ENCODE measurements at places on chromosomes 4 and X.

- H3K27me3 ChIP-seq, result no peaks in the 10 kb centered on the region
- no peak overlapping the region for H3K4me3 ChIP-seq
- peaks cover 8% of the 10 kb centered on the region for H3K36me3 ChIP-seq
Measured at GRCh38 chr4:110193822-110194761, 4.3 kb downstream of the ELOVL6 start.

DNA sequence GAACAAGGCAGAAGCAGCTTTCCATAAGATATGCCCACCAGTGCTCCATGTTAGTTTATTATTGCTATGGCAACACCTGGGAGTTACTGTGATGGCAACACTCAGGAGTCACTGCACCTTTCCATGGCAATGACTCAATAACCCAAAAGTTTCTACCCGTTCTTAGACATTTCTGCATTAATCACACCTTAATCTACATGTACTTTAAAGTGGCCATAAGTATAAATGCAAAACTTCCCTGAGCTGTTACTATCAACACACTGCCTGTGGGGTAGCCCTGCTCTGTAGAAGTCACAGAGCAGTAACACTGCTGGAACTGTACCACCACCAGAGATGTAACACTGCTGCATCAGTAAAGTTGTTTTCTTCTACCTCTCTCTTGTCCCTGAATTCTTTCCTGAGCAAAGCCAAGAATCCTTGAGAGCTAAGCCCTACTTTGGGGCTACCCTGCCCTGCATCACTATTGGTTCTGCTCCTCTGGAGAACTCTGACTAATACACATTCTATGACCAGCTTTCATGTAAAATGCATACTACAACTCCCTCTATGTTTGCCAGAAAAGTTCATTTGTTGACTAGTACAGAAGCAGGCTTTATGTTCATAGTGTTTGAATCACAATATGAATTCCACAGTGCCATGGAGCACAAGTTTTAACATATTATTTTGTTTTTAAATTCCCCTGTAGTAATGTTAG, 43.5 kb upstream of the GPR174 start:
- peaks cover 2% of the 10 kb centered on the region for H3K36me3 ChIP-seq
- H3K4me1 ChIP-seq, result peaks cover 26% of the 10 kb centered on the region
- H3K27ac ChIP-seq, result peak overlapping the region; percentile 5
- DNase-seq, result no peak

DNA sequence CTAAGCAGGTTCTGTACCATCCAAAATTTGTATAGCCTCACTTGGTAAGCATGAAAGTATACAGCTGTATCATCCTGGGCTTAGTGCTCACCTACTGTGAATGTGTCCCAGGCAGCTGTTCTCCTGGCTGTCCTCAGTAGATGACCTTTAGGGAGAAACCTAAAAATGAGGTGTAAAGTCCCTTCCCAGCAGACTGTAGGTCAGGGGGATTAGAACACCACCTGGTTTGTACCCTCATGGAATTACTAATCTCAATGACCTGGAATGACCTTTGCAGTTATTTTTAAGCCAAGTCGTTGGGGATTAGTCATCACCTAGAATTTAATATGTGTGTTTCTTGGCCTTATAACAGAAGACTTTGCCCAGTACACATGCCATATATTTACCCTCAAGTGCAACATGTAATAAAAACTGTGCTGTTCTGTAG, 39.1 kb upstream of the MBTPS2 start:
- no peak overlapping the region for H3K27ac ChIP-seq
- DNase-seq, result no peak
- H3K4me3 ChIP-seq, result no peak overlapping the region
- no peaks in the 10 kb centered on the region for H3K4me1 ChIP-seq
- peaks cover 8% of the 10 kb centered on the region for H3K27me3 ChIP-seq

GRCh38 chrX:11540532-11541377, 125.0 kb downstream of the ARHGAP6 start:
- no peak overlapping the region for H3K4me3 ChIP-seq
- H3K36me3 ChIP-seq, result no peaks in the 10 kb centered on the region
- DNase-seq, result no peak
- H3K4me1 ChIP-seq, result no peaks in the 10 kb centered on the region
- H3K27ac ChIP-seq, result no peak overlapping the region
- no peaks in the 10 kb centered on the region for H3K27me3 ChIP-seq

DNA sequence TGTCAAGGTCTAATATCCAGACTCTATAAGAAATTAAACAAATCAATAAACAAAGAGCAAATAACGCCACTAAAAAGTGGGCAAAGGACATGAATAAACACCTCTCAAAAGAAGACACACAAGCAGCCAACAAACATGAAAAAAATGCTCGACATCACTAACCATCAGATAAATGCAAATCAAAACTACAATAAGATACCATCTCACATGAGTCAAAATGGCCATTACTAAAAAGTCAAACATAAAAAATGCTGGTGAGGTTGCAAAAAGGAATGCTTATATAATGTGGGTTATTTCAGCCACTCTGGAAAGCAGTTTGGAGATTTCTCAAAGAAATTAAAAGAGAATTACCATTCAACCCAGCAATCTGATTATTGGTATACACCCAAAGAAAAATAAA, 481.1 kb downstream of the STPG2 start:
- H3K27me3 ChIP-seq, result no peaks in the 10 kb centered on the region
- H3K4me1 ChIP-seq, result no peaks in the 10 kb centered on the region
- H3K27ac ChIP-seq, result no peak overlapping the region
- DNase-seq, result no peak
- no peaks in the 10 kb centered on the region for H3K36me3 ChIP-seq

DNA sequence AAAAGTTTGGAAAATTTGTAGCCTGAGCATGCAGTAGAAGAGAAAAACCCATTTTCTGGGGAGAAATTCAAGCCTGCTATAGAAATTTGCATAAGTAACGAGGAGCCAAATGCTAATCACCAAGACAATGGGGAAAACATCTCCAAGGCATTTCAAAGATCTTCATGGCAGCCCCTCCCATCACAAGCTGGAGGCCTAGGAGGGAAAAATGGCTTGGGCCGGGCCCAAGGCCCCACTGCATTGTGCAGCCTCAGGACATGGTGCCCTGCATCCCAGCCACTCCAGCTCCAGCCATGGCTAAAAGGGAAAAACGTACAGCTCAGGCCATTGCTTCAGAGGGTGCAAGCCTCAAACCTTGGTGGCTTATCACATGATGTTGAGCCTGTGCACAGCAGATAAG, 87.7 kb downstream of the SHROOM4 start:
- no peaks in the 10 kb centered on the region for H3K36me3 ChIP-seq
- H3K27ac ChIP-seq, result no peak overlapping the region

- no peak overlapping the region for H3K27ac ChIP-seq
- DNase-seq, result no peak
- no peak overlapping the region for H3K4me3 ChIP-seq
- H3K27me3 ChIP-seq, result no peaks in the 10 kb centered on the region
Measured at GRCh38 chrX:153845195-153845594, 14.9 kb upstream of the PDZD4 start.

- no peak for DNase-seq
- H3K36me3 ChIP-seq, result no peaks in the 10 kb centered on the region
Measured at GRCh38 chr4:5465956-5466355, 242.4 kb downstream of the EVC2 start.

- no peak overlapping the region for H3K27ac ChIP-seq
- no peaks in the 10 kb centered on the region for H3K4me1 ChIP-seq
- no peak overlapping the region for H3K4me3 ChIP-seq
- no peak for DNase-seq
- no peaks in the 10 kb centered on the region for H3K36me3 ChIP-seq
Measured at GRCh38 chr4:106268786-106269185, 47.2 kb downstream of the TBCK start.

DNA sequence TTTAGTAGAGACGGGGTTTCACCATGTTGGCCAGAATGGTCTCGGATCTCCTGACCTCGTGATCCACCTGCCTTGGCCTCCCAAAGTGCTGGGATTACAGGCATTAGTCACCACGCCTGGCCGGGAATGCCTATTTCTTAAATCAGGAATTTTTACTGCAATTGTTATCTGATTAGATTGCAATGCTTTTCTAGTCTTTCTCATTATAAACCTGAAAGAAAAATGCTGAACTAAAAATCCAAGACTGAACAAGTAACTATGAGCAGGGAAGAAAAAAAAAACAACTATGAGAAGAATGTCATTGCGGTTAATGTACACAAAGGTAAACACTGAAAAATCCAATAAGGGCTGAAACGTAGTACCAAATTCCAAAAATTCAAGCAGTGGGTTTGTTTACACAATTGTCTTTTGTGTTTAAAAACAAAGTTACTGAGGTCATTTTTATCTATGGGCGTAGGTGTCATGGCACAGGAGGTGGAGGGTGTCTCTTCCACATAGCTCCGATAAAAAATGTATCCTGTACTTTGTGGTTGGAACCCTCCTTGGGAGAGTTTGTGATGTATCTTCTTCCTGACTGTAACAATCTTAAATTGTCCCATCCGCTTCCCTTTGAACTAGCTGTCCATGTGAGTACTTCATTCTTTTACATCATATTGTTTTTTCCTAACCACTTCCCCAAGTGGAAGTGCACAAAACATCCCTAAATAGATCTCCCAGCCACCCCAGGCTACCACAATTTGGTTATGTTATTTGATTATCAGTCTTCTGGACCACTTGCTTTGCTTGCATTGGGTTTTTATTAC, 11.1 kb upstream of the TMEM156 start:
- H3K27ac ChIP-seq, result peak overlapping the region; percentile 87
- DNase-seq, result no peak
- no peaks in the 10 kb centered on the region for H3K27me3 ChIP-seq
- peaks cover 30% of the 10 kb centered on the region for H3K4me1 ChIP-seq

GRCh38 chr4:30939069-30939468, 218.9 kb downstream of the PCDH7 start:
- H3K36me3 ChIP-seq, result no peaks in the 10 kb centered on the region
- no peak for DNase-seq
- no peaks in the 10 kb centered on the region for H3K27me3 ChIP-seq
- no peak overlapping the region for H3K27ac ChIP-seq
- H3K4me1 ChIP-seq, result no peaks in the 10 kb centered on the region

- no peak overlapping the region for H3K27ac ChIP-seq
- no peak for DNase-seq
- no peaks in the 10 kb centered on the region for H3K4me1 ChIP-seq
- H3K36me3 ChIP-seq, result no peaks in the 10 kb centered on the region
Measured at GRCh38 chr4:144421839-144422565, 224.0 kb upstream of the HHIP start.

DNA sequence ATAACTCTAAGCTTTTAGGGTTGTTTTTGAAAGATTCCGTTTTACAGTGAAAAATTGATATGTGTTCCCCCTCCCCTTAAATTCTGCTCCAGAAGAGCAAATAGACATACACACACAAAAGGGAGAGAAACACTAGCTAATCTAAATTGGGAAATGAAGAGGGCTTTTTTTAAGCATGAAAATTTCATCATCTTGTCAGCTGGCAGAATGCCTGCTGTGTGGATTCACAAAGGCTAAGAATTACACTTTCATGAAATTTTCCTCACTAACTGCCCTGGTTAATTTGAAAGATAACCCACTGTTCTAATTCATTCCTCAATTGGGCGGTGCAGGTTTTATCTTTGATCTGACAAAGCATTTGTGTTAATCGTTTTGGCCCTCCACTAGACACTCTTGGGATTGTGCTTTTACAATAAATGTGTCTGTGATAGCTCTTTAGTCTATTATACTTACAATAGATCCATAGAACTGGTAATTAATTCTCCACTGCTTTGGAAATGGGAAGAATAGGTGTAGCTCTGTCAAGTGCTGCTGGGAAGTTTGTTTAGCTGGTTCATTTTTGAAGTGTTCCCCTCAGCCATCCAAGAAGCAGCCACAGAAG, 152.9 kb downstream of the POLA1 start:
- no peaks in the 10 kb centered on the region for H3K4me1 ChIP-seq
- H3K27ac ChIP-seq, result no peak overlapping the region
- H3K36me3 ChIP-seq, result peaks cover 3% of the 10 kb centered on the region
- H3K27me3 ChIP-seq, result no peaks in the 10 kb centered on the region
- DNase-seq, result no peak

- peaks cover 3% of the 10 kb centered on the region for H3K36me3 ChIP-seq
- H3K27ac ChIP-seq, result no peak overlapping the region
- H3K4me1 ChIP-seq, result no peaks in the 10 kb centered on the region
- no peak overlapping the region for H3K4me3 ChIP-seq
- peaks cover 31% of the 10 kb centered on the region for H3K27me3 ChIP-seq
Measured at GRCh38 chrX:123188081-123188480, 4.0 kb downstream of the GRIA3 start.

- no peak overlapping the region for H3K27ac ChIP-seq
- H3K4me3 ChIP-seq, result no peak overlapping the region
- H3K4me1 ChIP-seq, result no peaks in the 10 kb centered on the region
- H3K27me3 ChIP-seq, result peaks cover 12% of the 10 kb centered on the region
- H3K36me3 ChIP-seq, result no peaks in the 10 kb centered on the region
- no peak for DNase-seq
Measured at GRCh38 chr4:8709729-8710360, 117.3 kb downstream of the CPZ start.

GRCh38 chrX:19670854-19671620, 155.7 kb upstream of the MAP3K15 start:
- H3K4me3 ChIP-seq, result no peak overlapping the region
- DNase-seq, result no peak
- peaks cover 60% of the 10 kb centered on the region for H3K4me1 ChIP-seq
- peak overlapping the region; percentile 76 for H3K27ac ChIP-seq

DNA sequence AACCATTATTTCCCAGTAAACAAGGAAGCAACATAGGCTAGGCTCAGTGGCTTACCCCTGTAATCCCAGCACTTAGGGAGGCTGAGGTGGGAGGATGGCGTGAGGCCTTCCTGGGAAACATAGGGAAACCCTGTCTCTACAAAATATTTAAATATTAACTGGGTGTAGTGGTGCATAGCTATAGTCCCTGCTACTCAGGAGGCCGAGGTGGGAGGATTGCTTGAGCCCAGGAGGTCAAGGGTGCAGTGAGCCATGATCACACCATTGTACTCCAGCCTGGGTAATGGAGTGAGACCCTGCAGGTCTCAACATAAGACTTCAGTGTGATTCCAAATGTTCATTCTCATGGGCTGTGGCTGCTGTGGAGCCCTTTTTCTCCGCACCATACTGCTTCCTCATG, 34.9 kb downstream of the FHDC1 start:
- H3K27ac ChIP-seq, result no peak overlapping the region
- H3K4me1 ChIP-seq, result no peaks in the 10 kb centered on the region
- H3K4me3 ChIP-seq, result no peak overlapping the region
- H3K36me3 ChIP-seq, result no peaks in the 10 kb centered on the region

DNA sequence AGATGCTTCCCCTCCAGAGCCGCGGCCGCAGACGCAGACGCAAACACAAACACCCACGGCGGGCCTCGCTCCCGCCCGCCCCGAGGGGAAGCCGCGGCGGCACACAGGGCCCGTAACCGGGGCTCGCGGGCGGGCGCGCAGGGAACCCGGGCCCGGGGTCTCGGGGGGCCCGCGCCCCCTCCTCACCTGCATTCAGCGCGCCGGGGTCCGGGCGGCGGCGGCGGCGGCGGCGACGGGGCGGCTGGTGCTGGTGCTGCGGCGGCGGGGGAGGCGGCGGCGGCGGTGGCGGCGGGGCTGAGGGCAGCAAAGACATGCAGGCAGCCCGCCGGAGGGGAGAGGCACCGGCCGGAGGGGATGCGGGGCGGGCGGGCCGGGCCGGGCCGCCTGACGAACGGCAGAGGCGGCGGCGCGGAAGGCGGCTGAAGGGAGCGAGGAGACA, 255 bp upstream of the CNOT6L start:
- H3K27ac ChIP-seq, result peak overlapping the region; percentile 99
- no peaks in the 10 kb centered on the region for H3K27me3 ChIP-seq
- peak overlapping the region; percentile 93 for H3K4me3 ChIP-seq
- H3K36me3 ChIP-seq, result peaks cover 48% of the 10 kb centered on the region
- H3K4me1 ChIP-seq, result peaks cover 58% of the 10 kb centered on the region
